HCT116 (cell line): ENCODE measurements at places on chromosomes 11 and 22. TPM values are rescaled to one million over a fixed set of nuclear protein-coding genes. Genes with fewer than 3 reads are reported as not detected.

DNA sequence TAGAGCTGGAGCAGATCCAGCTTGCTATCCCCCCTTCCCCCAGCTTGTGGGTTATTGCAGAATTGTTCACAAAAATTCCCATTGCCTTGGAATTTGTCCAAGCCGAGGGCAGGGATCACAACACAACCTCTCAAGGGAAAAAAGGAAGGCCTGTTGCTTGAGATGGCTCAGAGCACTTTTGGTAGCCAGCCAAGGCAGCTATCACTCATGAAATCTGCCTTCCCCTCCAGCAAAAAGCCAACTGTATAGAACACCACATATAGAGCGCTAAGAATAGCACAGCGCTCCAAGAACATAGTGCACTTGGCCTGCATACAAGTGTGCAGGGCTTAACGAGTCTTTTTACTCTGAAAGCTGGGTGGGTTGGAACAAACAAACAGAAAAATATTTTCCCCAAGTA, 46.2 kb downstream of the FAM83F start:
- no peak for DNase-seq

DNA sequence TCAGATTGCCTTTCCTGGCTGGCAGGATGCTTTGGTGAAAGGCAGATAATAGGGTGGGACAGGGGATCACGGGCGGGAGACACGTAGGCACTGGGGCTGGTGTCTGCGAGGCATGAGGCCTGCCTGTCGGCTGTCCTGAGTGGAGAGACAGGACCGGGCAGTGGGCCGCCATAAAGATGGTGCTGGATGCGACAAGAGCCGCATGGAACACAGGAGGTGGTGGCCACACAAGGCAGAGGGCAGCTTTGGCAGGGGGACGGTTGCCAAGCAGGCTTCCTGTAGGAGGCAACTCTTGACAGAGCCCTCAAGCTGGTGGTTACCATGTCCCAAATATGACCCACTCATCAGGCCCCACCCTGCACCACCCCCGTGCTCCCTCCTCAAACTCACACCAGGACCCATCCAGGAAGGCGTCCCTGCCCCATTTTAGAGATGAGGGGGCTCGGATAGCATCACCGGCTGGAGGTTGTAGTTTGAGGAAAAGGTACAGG, 4.9 kb upstream of the PPARA start:
- DNase-seq = no peak

GRCh38 chr11:120486138-120486537, 25.4 kb upstream of the GRIK4 start:
- no peak for DNase-seq

DNA sequence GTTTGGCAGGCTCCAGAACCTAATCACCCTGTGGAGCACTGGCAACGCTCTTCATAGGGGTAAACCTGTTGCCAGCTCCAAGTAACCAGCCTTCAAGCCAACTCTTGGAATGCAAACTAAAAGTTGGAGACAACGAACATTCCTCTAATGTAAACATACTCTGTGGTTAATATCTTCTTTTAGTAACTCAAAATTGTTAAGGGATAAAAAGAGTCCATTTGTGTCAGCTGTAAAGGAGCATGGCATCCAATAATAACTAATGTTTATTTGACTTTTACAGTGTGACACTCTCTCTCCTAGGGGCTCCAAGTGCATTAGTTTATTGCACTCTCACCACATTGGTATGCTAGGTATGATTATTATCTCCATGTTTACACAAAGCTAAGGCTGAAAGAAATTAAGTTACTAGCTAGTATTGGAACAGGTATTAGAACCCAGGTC, 31.0 kb upstream of the AMOTL1 start:
- no peak for DNase-seq

GRCh38 chr11:116636341-116636929, 136.4 kb downstream of the BUD13 start:
- DNase-seq = no peak

The CALCA gene
- total RNA-seq = not detected

The MS4A1 gene
- total RNA-seq = 0.25 TPM
